Left renal cortex interstitium (tissue), 4 donors: ENCODE measurements at places on chromosomes 5 and 9. TPM values are rescaled to one million over a fixed set of nuclear protein-coding genes. Genes with fewer than 3 reads are reported as not detected.

GRCh38 chr5:180803181-180804128 is 849 bp upstream of the MGAT1 start:
- DNase-seq: no peak

DNA sequence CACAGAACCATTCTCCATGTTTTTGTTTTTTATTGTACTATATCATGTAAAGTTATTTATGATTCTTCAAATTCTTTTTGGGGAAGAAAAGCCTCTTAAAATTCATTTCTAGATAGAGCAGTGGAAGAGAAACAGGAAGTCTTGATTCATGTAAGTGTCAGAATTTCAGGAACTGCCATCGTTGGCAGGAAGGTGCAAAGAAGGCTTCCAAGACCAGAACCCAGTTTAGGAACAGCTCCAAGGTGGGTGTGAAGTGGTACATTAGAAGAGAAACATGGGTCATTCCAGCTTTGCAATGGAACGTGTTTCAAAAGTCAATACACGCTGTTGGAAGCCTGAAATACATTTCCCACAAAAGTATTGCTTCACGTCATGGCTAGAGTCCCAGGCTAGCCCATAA is 14.8 kb downstream of the SAXO1 start:
- DNase-seq: no peak

DNA sequence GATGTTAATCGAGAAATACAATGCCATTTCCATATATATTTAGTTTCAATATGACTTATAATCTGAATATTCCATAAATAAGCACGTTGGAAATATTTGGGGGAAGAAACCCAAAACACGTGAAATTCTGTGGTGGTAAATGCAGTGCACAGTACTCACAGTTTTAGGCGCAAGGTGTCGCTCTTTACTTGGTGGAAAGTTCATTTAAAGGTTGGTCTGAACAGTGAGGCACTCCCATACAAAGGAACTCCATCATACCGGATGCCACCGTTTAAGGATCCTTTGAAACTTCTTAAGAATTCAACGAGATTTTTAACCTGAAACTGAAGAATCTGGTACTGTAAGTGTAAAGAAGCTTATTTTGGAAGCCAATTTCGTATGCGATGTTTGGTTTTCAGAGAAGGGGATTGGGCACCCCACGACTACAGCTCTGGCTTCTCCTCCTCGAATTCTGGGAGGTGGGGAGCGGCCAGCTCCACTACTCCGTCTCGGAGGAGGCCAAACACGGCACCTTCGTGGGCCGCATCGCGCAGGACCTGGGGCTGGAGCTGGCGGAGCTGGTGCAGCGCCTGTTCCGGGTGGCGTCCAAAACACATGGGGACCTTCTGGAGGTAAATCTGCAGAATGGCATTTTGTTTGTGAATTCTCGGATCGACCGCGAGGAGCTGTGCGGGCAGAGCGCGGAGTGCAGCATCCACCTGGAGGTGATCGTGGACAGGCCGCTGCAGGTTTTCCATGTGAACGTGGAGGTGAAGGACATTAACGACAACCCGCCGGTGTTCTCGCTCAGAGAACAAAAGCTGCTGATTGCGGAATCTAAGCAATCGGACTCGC is at the start of gene PCDHA11:
TSS of gene PCDHA11 (plus strand) at position 237 of the 834 bp plus-strand sequence. CDS start at position 384, 147 bp downstream.
- DNase-seq: peak; percentile 2

DNA sequence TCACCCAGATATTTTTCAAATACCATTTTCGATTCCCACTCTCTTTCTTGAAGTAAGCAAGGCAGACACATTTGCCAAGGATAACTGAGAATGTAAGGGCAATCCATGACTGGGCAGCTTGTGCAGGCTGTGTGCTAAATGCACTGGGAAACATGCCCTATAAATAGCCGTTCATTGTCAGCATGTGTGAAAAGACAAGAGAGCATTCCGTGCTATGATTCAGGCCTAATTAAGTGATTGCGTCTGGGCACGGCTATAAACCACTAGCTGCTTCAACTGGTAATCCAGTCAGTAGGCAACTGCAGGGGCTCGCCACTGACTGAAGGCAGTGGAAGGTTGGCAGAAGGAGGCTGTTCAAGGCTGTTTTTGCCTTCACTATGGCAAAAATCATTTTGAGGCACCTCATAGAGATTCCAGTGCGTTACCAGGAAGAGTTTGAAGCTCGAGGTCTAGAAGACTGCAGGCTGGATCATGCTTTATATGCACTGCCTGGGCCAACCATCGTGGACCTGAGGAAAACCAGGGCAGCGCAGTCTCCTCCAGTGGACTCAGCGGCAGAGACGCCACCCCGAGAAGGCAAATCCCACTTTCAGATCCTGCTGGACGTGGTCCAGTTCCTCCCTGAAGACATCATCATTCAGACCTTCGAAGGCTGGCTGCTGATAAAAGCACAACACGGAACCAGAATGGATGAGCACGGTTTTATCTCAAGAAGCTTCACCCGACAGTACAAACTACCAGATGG is at the start of gene HSPB3:
TSS of gene HSPB3 (plus strand) at position 287 of the 745 bp plus-strand sequence. CDS start at position 378, 91 bp downstream.
- no peak for DNase-seq

- DNase-seq: no peak
Observed at GRCh38 chr5:111655169-111655924, 101.6 kb downstream of the NREP start.

GRCh38 chr9:114484215-114484853 is 20.9 kb downstream of the WHRN start:
- DNase-seq: no peak

DNA sequence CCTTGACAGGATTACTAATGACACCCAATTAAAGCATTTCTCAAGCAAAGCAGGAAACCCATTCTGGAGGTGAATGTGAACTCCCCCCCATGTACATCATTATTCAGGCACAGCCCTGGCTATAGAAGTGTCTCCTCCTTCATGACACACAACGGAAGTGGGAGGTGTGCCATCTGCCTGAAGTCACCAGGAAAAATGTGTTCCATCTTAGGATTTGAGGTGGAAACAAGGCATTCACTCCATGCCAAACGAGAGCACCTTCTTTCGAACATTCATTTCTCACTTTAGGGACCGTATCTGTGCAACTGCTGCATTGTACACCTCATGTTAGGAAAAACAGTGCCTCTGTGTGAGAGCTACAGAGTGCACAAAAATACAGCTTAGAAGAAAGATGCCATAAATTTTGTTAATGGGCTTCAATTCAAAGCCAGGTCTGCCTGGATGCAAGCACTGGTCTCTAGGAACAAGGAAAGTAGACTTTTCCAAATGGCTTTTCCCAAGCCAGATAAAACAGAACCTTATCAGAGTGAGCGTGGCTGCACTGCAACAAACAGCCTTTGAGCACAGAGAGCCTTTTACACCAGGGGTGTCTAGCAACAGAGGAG is 19.4 kb downstream of the GOLM1 start:
- DNase-seq: peak; percentile 79

GRCh38 chr9:4514252-4515128 is 24.2 kb downstream of the SLC1A1 start:
- DNase-seq: no peak

DNA sequence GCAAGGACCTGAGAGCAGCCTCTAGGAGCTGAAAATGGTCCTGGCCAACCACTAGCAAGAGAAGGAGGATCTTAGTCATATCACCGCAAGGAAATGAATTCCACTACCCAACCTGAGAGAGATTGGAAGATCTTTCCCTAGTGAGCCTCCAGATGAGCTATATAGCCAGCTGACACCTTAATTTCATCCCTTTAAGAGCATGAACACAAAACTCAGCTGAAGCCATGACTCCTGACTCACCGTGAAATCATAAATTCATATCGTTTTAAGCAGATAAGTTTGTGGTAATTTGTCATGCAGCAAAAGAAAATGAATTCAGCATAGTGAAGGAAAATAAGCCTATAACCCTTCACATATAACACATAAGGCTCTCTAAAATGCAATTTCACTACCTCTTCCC is 23.5 kb downstream of the MAPKAP1 start:
- DNase-seq: no peak

DNA sequence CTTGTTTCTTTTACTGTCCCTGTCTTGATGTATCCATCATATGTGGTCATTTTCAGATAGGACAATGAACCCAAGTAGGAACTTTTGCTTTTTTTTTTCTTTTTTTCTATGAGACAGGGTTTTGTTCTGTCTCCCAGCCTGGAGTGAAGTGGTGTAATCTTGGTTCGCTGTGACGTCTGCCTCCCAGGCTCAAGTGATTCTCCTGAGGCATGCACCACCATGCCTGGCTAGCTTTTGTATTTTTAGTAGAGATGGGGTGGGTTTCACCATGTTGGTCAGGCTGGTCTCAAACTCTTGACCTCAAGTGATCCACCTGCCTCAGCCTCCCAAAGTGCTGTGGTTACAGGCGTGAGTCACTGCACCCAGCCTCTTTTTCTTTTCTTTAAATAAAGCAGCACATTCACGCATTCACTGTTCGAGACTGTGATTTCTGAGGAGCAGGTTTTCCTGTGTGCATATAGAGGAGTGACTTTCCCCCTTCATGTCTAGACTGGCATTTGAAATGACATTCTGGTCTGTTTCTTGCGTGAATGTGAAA is 448.5 kb downstream of the KDM4C start:
- no peak for DNase-seq

GRCh38 chr5:137782984-137783536 is 28.9 kb upstream of the HNRNPA0 start:
- DNase-seq: no peak

SPAG8 gene
- polyA plus RNA-seq: 5.2 TPM

HAND1 gene
- not detected for polyA plus RNA-seq

QRFP gene
- 0.32 TPM for polyA plus RNA-seq
